HCT116 (cell line): ENCODE measurements at places on chromosomes 11 and 22. TPM values are rescaled to one million over a fixed set of nuclear protein-coding genes. Genes with fewer than 3 reads are reported as not detected.

- no peak overlapping the region for H3K27ac ChIP-seq
- no peaks in the 10 kb centered on the region for H3K27me3 ChIP-seq
- H3K4me1 ChIP-seq: peaks cover 13% of the 10 kb centered on the region
- no peak for DNase-seq
- H3K36me3 ChIP-seq: no peaks in the 10 kb centered on the region
- H3K4me3 ChIP-seq: no peak overlapping the region
Observed at GRCh38 chr11:62463121-62463542, 44.3 kb downstream of the SCGB1A1 start.

DNA sequence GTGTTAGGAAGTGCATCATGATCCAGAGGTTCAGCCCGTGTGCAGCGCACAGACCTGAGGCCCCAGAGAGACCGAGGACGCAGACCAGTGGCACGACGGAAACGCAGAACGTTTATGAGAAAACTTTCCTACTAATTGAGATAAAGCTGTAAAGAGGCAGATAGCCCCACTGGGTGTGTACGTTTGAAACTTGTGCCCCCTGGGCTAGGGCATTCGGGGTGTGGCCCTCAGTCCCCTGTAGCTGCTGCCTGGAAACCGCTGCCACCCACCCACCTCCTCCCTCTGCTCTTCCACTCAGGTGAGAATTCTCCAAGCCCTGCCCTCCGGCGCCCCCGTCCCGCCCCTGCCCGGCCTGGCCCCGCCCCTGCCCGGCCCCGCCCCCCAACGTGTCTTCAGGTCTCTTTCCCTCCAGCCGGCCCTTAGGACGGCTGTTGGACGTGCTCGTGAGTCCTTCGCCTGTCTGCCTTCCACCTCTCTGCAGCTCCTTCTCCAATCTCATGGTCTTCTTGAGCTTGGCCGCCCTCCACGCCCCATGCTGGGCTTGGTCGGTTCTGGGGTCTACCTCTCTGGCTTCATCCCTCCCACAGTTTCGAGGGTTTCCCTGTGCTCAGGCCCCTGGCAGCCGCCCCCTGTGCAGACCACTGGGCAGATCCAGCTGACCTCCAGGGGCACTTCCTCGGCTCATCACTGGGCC lies 12.1 kb downstream of the MAPK8IP2 start:
- H3K27me3 ChIP-seq: no peaks in the 10 kb centered on the region
- no peak for DNase-seq
- no peaks in the 10 kb centered on the region for H3K36me3 ChIP-seq
- H3K4me3 ChIP-seq: no peak overlapping the region
- peak overlapping the region; percentile 62 for H3K27ac ChIP-seq
- peaks cover 19% of the 10 kb centered on the region for H3K4me1 ChIP-seq

DNA sequence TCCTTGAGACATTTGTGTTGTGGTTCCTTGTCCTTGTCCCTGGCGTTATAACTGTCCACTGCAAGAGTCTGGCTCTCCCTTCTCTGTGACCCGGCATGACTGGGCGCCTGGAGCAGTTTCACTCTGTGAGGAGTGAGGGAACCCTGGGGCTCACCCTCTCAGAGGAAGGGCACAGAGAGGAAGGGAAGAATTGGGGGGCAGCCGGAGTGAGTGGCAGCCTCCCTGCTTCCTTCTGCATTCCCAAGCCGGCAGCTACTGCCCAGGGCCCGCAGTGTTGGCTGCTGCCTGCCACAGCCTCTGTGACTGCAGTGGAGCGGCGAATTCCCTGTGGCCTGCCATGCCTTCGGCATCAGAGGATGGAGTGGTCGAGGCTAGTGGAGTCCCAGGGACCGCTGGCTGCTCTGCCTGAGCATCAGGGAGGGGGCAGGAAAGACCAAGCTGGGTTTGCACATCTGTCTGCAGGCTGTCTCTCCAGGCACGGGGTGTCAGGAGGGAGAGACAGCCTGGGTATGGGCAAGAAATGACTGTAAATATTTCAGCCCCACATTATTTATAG lies 23.0 kb downstream of the MYBPC3 start:
- DNase-seq: no peak
- H3K27me3 ChIP-seq: no peaks in the 10 kb centered on the region
- H3K27ac ChIP-seq: no peak overlapping the region
- no peak overlapping the region for H3K4me3 ChIP-seq
- no peaks in the 10 kb centered on the region for H3K4me1 ChIP-seq
- H3K36me3 ChIP-seq: peaks cover 7% of the 10 kb centered on the region; the same call in 1 of the 2 replicates

- H3K27me3 ChIP-seq: no peaks in the 10 kb centered on the region
- H3K36me3 ChIP-seq: no peaks in the 10 kb centered on the region
- DNase-seq: no peak
- peaks cover 12% of the 10 kb centered on the region for H3K4me1 ChIP-seq
- H3K4me3 ChIP-seq: peak overlapping the region; percentile 26
- H3K27ac ChIP-seq: no peak overlapping the region
Observed at GRCh38 chr11:128468111-128468510, 119.2 kb downstream of the ETS1 start.

- no peak for DNase-seq
- H3K4me3 ChIP-seq: no peak overlapping the region
- no peak overlapping the region for H3K27ac ChIP-seq
- no peaks in the 10 kb centered on the region for H3K36me3 ChIP-seq
Observed at GRCh38 chr22:43085658-43086606, 3.3 kb downstream of the TTLL1 start.

DNA sequence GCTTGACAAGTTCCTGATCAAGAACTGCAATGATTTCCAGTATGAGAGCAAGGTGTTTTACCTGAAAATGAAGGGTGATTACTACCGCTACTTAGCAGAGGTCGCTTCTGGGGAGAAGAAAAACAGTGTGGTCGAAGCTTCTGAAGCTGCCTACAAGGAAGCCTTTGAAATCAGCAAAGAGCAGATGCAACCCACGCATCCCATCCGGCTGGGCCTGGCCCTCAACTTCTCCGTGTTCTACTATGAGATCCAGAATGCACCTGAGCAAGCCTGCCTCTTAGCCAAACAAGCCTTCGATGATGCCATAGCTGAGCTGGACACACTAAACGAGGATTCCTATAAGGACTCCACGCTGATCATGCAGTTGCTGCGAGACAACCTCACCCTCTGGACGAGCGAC lies 12.0 kb downstream of the YWHAH start:
- no peak overlapping the region for H3K27ac ChIP-seq
- H3K36me3 ChIP-seq: peaks cover 33% of the 10 kb centered on the region
- DNase-seq: no peak
- H3K27me3 ChIP-seq: no peaks in the 10 kb centered on the region

DNA sequence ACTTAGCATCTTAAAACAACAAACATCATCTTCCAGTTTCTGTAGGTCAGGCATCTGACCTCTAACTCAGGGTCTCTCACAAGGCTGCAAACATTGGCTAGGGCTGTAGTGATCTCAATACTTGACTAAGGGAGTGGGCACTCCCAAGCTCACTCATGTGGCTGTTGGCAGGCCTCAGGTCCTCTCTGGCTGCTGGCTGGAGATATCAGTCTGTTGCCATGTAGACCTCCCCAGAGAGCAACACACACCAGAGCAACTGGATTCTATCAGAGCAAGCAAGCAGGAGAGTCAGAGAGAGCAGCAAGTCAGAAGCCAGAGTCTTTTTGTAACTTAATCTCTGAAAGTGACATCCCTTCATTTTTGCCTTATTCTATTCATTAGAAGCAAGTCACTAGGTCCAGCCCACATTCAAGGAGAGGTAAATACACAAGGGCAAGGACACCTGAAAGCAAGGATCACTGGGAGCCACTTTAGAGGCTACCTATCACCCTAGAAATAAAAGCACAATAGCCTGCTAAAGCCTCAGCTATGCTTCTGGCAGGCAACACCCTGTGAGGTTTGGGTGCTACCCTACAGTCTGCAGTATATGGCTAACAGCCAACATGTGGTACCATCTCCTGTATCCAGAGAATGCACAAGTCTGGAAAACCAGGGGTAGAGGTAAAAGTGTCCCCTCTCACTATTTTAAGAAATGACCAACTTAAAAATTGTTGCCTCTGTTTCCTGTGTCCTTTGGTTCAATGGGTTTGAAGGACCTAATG lies 33.5 kb upstream of the CD44 start:
- no peak overlapping the region for H3K27ac ChIP-seq
- no peaks in the 10 kb centered on the region; the same call in 1 of the 2 replicates for H3K4me1 ChIP-seq
- H3K4me3 ChIP-seq: no peak overlapping the region
- no peaks in the 10 kb centered on the region for H3K27me3 ChIP-seq

- no peaks in the 10 kb centered on the region for H3K36me3 ChIP-seq
- no peaks in the 10 kb centered on the region for H3K27me3 ChIP-seq
- H3K4me1 ChIP-seq: no peaks in the 10 kb centered on the region
- no peak overlapping the region for H3K27ac ChIP-seq
- no peak for DNase-seq
- H3K4me3 ChIP-seq: no peak overlapping the region
Observed at GRCh38 chr11:21254790-21255189, 585.4 kb downstream of the NELL1 start.

DNA sequence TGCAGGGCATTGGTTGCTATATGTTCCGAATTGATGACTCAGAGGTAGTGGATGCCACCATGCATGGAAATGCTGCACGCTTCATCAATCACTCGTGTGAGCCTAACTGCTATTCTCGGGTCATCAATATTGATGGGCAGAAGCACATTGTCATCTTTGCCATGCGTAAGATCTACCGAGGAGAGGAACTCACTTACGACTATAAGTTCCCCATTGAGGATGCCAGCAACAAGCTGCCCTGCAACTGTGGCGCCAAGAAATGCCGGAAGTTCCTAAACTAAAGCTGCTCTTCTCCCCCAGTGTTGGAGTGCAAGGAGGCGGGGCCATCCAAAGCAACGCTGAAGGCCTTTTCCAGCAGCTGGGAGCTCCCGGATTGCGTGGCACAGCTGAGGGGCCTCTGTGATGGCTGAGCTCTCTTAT lies 5.4 kb upstream of the TTC36 start:
- no peak overlapping the region for H3K27ac ChIP-seq
- DNase-seq: no peak
- H3K36me3 ChIP-seq: peaks cover 23% of the 10 kb centered on the region; the same call in 1 of the 2 replicates
- H3K4me3 ChIP-seq: no peak overlapping the region
- no peaks in the 10 kb centered on the region for H3K4me1 ChIP-seq
- H3K27me3 ChIP-seq: no peaks in the 10 kb centered on the region

GRCh38 chr22:28514321-28514821 lies 165.3 kb downstream of the TTC28 start:
- H3K27ac ChIP-seq: no peak overlapping the region
- H3K36me3 ChIP-seq: no peaks in the 10 kb centered on the region
- no peak for DNase-seq
- H3K27me3 ChIP-seq: peaks cover 45% of the 10 kb centered on the region
- H3K4me1 ChIP-seq: no peaks in the 10 kb centered on the region

- DNase-seq: no peak
- H3K4me1 ChIP-seq: no peaks in the 10 kb centered on the region
- peaks cover 16% of the 10 kb centered on the region; the same call in 1 of the 2 replicates for H3K27me3 ChIP-seq
- no peak overlapping the region for H3K4me3 ChIP-seq
- no peak overlapping the region for H3K27ac ChIP-seq
Observed at GRCh38 chr22:49403102-49403501, 424.6 kb downstream of the BRD1 start.

DNA sequence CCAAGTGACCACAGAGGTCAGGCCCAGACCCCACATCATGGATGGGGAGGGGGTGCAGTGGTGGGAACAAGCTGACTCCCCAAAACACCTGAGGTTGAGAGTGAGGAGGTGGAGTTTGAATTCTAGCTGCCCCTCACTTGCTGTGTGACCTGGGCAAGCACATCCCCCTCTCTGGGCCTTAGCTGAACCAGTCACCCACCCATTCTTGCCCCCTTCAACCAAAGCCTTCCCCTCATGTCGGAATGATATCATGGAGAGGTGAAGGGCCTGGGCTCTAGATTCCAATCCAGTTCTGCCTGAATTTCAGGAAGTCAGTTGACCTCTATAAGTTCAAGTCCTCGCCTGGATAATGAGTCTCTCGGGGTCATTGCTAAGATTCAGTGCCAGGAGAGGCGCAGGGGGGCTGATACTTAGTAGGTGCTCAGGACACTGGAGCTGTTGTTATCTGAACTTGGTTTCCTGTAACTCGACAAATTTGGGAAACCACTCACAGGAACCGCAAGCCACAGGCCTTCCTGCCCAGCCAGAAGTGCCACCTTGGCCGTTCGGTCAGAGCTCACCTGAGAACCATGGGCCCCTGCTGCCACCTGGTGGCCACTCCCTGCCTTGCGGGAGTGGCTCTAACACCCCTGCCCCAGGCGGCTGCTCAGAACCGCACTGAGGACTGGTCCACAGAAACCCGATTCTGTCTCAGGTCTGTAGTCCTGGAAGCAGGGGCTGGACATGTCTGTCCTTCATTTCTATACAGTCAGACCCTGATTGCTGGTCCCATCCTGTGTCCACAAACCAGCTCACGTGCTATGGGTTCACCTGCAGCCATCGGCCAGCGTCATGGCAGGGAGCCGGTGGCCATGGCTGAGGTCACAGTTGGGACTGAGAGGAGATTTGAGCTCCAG lies 6.9 kb downstream of the CDC42EP1 start:
- DNase-seq: peak; percentile 84
- no peak overlapping the region for H3K4me3 ChIP-seq
- peaks cover 77% of the 10 kb centered on the region for H3K4me1 ChIP-seq
- H3K36me3 ChIP-seq: 0 out of 2 replicates have a peak, but pooled peaks cover 3% of the 10 kb centered on the region

Gene OR8G1
- total RNA-seq: not detected

Gene KCTD14
- 15.2 TPM for total RNA-seq

Gene RIC3
- total RNA-seq: not detected

Gene NLRP10
- total RNA-seq: not detected

Gene RIMBP3C
- total RNA-seq: 0.15 TPM
